A549 treated with ZK216348 at 1 μM for 4 hours (cell line): ENCODE measurements at places on chromosomes 13 and 19. TPM values are rescaled to one million over a fixed set of nuclear protein-coding genes. Genes with fewer than 3 reads are reported as not detected.

Gene LGALS7B
- not detected in 5 replicates for total RNA-seq

Gene CNOT3
- 51.6 to 72.5 TPM (median 70.4 TPM) in 5 replicates for total RNA-seq

Gene APOE
- total RNA-seq: 9.7 to 22.0 TPM (median 15.3 TPM) in 5 replicates

Gene GPR12
- not detected in 5 replicates for total RNA-seq

Gene UPK1A
- 0.46 to 1.2 TPM (median 0.71 TPM) in 5 replicates for total RNA-seq

Gene ZNF442
- total RNA-seq: not detected in 5 replicates

Gene ZNF492
- not detected in 5 replicates for total RNA-seq

Gene PTGER1
- 0.16 TPM in 1 of 5 replicates, not detected in the others for total RNA-seq

Gene IQCN
- 0.61 to 0.98 TPM (median 0.72 TPM) in 5 replicates for total RNA-seq

Gene ZNF578
- not detected in 5 replicates for total RNA-seq

Gene SYNE4
- 0.07 to 0.33 TPM (median 0.23 TPM) in 4 of 5 replicates, not detected in the other for total RNA-seq

Gene STOML3
- total RNA-seq: not detected in 5 replicates

Gene SACS
- total RNA-seq: 6.8 to 14.9 TPM (median 11.5 TPM) in 5 replicates

Gene SCAMP4
- 49.1 to 58.8 TPM (median 57.5 TPM) in 5 replicates for total RNA-seq

Gene CCNA1
- total RNA-seq: 0.21 to 0.46 TPM (median 0.25 TPM) in 5 replicates

Gene ZNF599
- 0.74 to 2.7 TPM (median 2.6 TPM) in 5 replicates for total RNA-seq

Gene ETV2
- 1.1 to 3.1 TPM (median 2.7 TPM) in 5 replicates for total RNA-seq

Gene CASP14
- not detected in 5 replicates for total RNA-seq

Gene CLDND2
- total RNA-seq: 6.6 to 12.6 TPM (median 10.5 TPM) in 5 replicates

Gene TNFRSF19
- total RNA-seq: 2.4 to 4.0 TPM (median 3.5 TPM) in 5 replicates

Gene LGALS4
- 0.48 to 1.7 TPM (median 1.2 TPM) in 5 replicates for total RNA-seq

Gene DMKN
- 26.7 to 44.3 TPM (median 38.3 TPM) in 5 replicates for total RNA-seq

Gene RFXAP
- 0.47 to 1.4 TPM (median 0.79 TPM) in 5 replicates for total RNA-seq

Gene TNNT1
- 96.6 to 145 TPM (median 141 TPM) in 5 replicates for total RNA-seq

Gene RXFP2
- total RNA-seq: not detected in 5 replicates

Gene HPN
- total RNA-seq: 0.16 TPM in 1 of 5 replicates, not detected in the others

Gene ZNF763
- total RNA-seq: not detected in 5 replicates

Gene CPB2
- 0.08 to 0.15 TPM in 2 of 5 replicates, not detected in the others for total RNA-seq

Gene ANO8
- total RNA-seq: 1.6 to 5.5 TPM (median 4.3 TPM) in 5 replicates

Gene ZNF560
- not detected in 5 replicates for total RNA-seq

Gene SMIM44
- not detected in 5 replicates for total RNA-seq

Gene SLC6A16
- 0.60 to 1.3 TPM (median 0.90 TPM) in 5 replicates for total RNA-seq
